Sigmoid colon (tissue), 7 donors: ENCODE measurements at places on chromosomes 6 and 20. TPM values are rescaled to one million over a fixed set of nuclear protein-coding genes. Genes with fewer than 3 reads are reported as not detected.

DNA sequence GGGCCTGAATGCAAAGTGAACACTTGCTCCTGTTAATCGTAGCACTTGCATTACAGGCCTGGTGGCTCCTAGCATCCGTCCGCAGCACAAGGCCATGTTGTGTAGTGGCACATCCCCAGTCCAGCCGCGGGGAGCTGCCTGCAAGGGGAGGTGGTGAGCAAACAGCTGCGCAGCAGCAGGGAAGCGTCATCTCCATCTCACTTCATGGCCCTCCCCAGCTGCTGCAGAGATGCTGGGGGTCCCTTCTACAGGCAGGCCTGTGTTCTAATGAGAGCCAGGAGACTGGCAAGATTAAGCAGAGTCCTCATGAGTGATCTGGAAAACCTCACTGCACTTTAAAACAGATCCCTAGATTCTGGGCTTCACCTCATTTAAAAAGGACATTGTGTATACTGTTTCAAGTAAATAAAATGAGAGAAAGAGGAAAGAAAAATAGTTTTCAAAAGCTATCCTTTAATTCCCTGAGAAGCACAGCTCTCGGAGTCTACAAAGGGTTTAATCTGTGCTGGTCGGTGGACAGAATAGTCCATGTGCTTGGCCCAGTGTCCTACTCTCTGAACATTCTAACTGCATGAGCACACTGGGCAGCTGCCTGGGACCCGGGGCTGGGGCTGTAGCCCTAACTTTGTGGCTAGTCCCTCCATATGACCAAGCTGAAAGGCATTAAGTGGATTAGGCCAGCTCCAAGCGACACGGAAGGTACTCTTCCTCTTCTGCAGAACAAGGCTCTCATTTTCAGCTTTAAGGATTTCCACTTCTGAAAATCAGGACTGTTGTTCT, 125.8 kb downstream of the LY86 start:
- H3K27me3 ChIP-seq: no peaks in the 10 kb centered on the region
- no peaks in the 10 kb centered on the region for H3K36me3 ChIP-seq
- no peaks in the 10 kb centered on the region for H3K4me1 ChIP-seq
- H3K4me3 ChIP-seq: no peak overlapping the region

- H3K27ac ChIP-seq: no peak overlapping the region
- no peak overlapping the region for H3K4me3 ChIP-seq
- H3K27me3 ChIP-seq: no peaks in the 10 kb centered on the region
- H3K4me1 ChIP-seq: peaks cover 4% of the 10 kb centered on the region
Measured at GRCh38 chr6:166483026-166483425, 100.3 kb upstream of the MPC1 start.

DNA sequence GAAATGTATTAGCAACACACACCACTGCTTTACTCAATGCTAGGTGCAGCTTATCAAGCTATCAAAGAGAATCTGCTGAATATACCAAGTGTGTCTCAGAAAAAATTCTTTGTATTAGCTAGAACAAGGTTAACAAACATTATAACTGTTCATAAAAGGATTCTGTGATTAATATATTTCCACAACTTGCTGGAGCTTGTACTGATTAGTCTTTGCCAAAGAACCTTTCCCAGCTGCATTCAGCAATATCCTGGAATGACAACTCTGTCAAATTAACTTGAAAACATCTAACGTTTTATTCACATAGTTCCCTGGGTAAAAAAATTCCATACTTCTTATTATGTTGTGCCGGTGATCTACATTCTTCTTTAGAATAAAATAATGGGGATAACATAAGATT, 252.7 kb downstream of the FOXC1 start:
- no peak overlapping the region for H3K27ac ChIP-seq
- H3K27me3 ChIP-seq: no peaks in the 10 kb centered on the region
- no peaks in the 10 kb centered on the region for H3K36me3 ChIP-seq
- no peaks in the 10 kb centered on the region for H3K4me1 ChIP-seq
- no peak overlapping the region for H3K4me3 ChIP-seq

GRCh38 chr6:135667691-135668455, 170.3 kb upstream of the AHI1 start:
- no peak for DNase-seq
- H3K4me3 ChIP-seq: peak overlapping the region; percentile 9
- no peaks in the 10 kb centered on the region for H3K4me1 ChIP-seq
- H3K36me3 ChIP-seq: no peaks in the 10 kb centered on the region
- no peak overlapping the region for H3K27ac ChIP-seq

GRCh38 chr6:10382728-10383330, 32.0 kb downstream of the TFAP2A start:
- no peak overlapping the region for H3K27ac ChIP-seq
- DNase-seq: no peak
- H3K4me3 ChIP-seq: no peak overlapping the region
- peaks cover 31% of the 10 kb centered on the region for H3K27me3 ChIP-seq
- no peaks in the 10 kb centered on the region for H3K4me1 ChIP-seq

GRCh38 chr6:134822920-134823709, 126.8 kb downstream of the ALDH8A1 start:
- no peaks in the 10 kb centered on the region for H3K27me3 ChIP-seq
- H3K36me3 ChIP-seq: no peaks in the 10 kb centered on the region
- DNase-seq: no peak
- no peak overlapping the region for H3K4me3 ChIP-seq

DNA sequence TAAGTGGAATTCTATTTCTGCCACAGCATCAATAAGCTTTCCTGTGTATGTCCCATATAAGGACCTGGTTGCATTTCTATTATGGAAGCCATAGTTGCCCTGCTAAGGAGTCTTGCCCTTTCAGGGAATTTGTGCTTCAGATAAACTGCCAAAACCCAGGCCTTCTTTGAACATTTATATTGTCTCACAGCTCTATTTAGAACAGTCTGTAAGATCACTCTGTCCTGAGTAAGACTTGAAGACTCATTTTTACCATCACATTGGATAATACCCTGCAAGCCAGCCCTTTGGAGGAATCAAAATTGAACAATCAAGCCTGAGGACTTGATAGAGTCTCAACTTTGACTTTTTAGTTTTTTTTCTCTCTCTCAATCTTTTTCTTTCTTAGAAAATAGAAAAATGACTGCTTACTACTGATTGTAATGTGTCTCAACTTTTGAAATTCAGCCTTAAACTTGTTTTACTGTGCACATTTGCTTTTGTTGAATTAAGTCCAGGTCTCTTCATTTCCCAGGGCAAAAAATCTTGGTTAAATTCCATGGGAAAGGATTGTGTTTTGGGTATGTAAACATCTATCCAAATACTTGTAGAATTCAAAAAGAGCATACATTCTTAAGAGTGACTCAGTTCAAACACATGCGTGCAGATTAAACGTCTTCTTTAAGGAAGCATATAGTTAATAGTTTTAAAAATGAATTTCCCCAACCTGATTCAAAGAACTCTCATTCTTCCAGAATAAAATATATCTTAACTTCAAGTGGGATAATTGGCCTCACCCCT, 91.2 kb downstream of the PLCB1 start:
- H3K36me3 ChIP-seq: no peaks in the 10 kb centered on the region
- no peaks in the 10 kb centered on the region for H3K4me1 ChIP-seq
- DNase-seq: no peak

Gene PNLDC1
- total RNA-seq: 0.71 TPM

Gene OPRM1
- total RNA-seq: 0.41 TPM

GRCh38 chr6:80988286-80988685, 764.2 kb downstream of the TENT5A start:
- no peaks in the 10 kb centered on the region for H3K36me3 ChIP-seq
- no peak overlapping the region for H3K27ac ChIP-seq
- no peak overlapping the region for H3K4me3 ChIP-seq
- H3K27me3 ChIP-seq: no peaks in the 10 kb centered on the region
- no peak for DNase-seq

DNA sequence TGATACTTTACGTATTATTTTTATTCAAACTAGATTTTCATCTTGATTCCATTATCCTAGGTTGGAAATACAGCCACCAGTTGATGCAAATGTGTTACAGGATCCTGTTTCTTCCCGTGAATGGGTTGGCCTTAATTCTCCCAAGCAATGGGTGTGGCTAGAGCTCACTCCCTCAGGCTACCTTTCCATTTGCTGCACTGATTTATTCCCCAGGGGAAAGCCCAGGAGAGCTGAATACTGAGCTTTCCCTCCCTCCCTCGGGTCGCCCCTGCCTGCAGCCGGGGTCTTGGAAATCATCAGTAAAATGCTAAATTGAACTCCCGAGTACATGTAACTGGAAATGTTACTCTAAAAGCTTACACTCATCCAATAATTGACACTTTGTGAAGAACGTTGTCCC, 9.9 kb downstream of the SMOC2 start:
- DNase-seq: no peak
- H3K36me3 ChIP-seq: no peaks in the 10 kb centered on the region
- peaks cover 23% of the 10 kb centered on the region for H3K4me1 ChIP-seq
- H3K4me3 ChIP-seq: no peak overlapping the region
- H3K27me3 ChIP-seq: no peaks in the 10 kb centered on the region
- no peak overlapping the region for H3K27ac ChIP-seq

- H3K4me1 ChIP-seq: no peaks in the 10 kb centered on the region
- no peaks in the 10 kb centered on the region for H3K27me3 ChIP-seq
- H3K4me3 ChIP-seq: no peak overlapping the region
- H3K36me3 ChIP-seq: no peaks in the 10 kb centered on the region
- no peak for DNase-seq
Measured at GRCh38 chr20:15716256-15716655, 857.0 kb downstream of the KIF16B start.

Gene RING1
- 16.5 TPM for total RNA-seq
